Hematopoietic multipotent progenitor cell treated with erythropoietin and hydrocortisone succinate and interleukin-3 and kit ligand, for 17 days (in vitro differentiated cells): ENCODE measurements at places on chromosomes 1 and 21.

DNA sequence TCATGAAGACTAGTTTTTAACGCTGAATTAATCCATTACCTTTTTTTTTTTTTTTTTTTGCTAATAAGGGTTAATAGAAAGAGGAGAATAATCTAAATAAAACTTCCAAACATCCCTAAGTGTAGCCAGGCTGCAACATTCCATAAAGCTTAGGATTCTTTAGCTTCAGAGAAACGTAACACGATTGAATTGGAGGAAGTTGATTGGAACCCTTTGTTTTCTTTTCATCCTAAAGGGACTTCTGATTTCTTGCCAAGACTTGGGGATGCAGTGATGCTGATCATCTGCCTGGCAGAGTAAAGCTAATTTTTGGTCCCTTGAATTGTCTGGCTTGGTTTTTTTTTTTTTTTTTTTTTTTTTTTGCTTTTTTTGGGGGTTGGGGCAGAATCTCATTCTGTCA lies 142.9 kb downstream of the VPS13D start:
- DNase-seq: no peak

- no peak for DNase-seq
Observed at GRCh38 chr1:160062230-160062532, 7.8 kb downstream of the KCNJ10 start.

DNA sequence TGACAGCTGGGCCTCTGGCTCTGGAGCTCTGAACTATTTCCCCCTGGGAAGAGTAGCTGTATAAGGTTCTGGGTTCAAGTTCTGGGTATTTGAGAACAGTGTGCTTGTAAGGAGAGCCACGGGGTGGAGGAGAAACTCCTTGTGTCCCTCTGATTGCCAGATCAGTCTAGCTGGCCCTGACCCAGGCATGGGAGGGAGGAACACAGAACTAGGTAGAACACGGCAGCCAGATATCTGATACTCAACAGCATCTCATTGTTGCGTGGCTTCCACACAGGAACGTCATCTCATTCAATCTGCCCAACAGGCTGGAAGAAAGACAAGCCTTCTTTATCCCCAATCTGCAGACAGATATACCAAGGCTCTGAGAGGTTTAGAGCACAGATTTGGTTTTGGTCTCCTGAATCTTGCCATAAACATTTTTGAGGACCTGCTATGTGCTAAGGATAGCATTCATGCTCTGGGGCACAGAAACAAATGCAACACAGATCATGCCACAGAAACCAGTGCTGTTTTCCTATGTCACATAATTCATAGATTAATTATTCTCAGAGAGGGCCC lies 83.8 kb downstream of the PLXNA2 start:
- no peak for DNase-seq

GRCh38 chr1:230701434-230701833 lies 12.5 kb downstream of the AGT start:
- DNase-seq: no peak

- no peak for DNase-seq
Observed at GRCh38 chr1:235221653-235222375, 60.8 kb upstream of the RBM34 start.
